Mononuclear cell (primary cell): ENCODE measurements at places on chromosomes 16 and 17. TPM values are rescaled to one million over a fixed set of nuclear protein-coding genes. Genes with fewer than 3 reads are reported as not detected.

TBC1D3L gene
- 2.9 TPM for total RNA-seq

ZPBP2 gene
- not detected for total RNA-seq

RAB26 gene
- total RNA-seq, result not detected

CCL16 gene
- total RNA-seq, result not detected

RMI2 gene
- 1.2 TPM for total RNA-seq

ASIC2 gene
- not detected for total RNA-seq

CTRB2 gene
- not detected for total RNA-seq

KRTAP4-4 gene
- total RNA-seq, result not detected

KRTAP9-4 gene
- not detected for total RNA-seq

COPRS gene
- total RNA-seq, result 7.9 TPM

BEAN1 gene
- total RNA-seq, result not detected

SMURF2 gene
- 36.5 TPM for total RNA-seq

CCL1 gene
- total RNA-seq, result not detected

PIGQ gene
- 8.5 TPM for total RNA-seq

SYNGR3 gene
- 2.9 TPM for total RNA-seq

GINS2 gene
- 0.42 TPM for total RNA-seq

TPSG1 gene
- total RNA-seq, result not detected

NPW gene
- total RNA-seq, result not detected

ARL17B gene
- 10.1 TPM for total RNA-seq

WNK4 gene
- total RNA-seq, result 0.10 TPM

OTOP2 gene
- total RNA-seq, result not detected

TERB1 gene
- 0.42 TPM for total RNA-seq

NCBP3 gene
- total RNA-seq, result 24.1 TPM

SMTNL2 gene
- total RNA-seq, result not detected

SRCIN1 gene
- not detected for total RNA-seq

ZNF287 gene
- total RNA-seq, result 3.3 TPM

PRRT2 gene
- 0.52 TPM for total RNA-seq

TMEM235 gene
- total RNA-seq, result not detected

SLC9A5 gene
- total RNA-seq, result 0.63 TPM

MYH1 gene
- total RNA-seq, result not detected

ZNF75A gene
- 34.8 TPM for total RNA-seq

CDH3 gene
- 0.10 TPM for total RNA-seq

TP53TG3 gene
- total RNA-seq, result not detected

RAP1GAP2 gene
- total RNA-seq, result 29.3 TPM

TBX4 gene
- total RNA-seq, result under 0.01 TPM

FOXL1 gene
- total RNA-seq, result not detected
